ENCODE measurements at places on chromosomes 3 and 15. TPM values are rescaled to one million over a fixed set of nuclear protein-coding genes. Genes with fewer than 3 reads are reported as not detected.

Gene COL8A1
- not detected for total RNA-seq

Gene PRTG
- total RNA-seq: 9.9 TPM

Gene CA12
- total RNA-seq: 141 TPM

Gene PPP1R2
- total RNA-seq: 13.4 TPM

Gene SLC9C1
- total RNA-seq: not detected

Gene PAQR9
- total RNA-seq: 4.1 TPM

Gene ZNF860
- total RNA-seq: 0.90 TPM

Gene SPATA12
- 0.41 TPM for total RNA-seq

Gene FYCO1
- total RNA-seq: 5.6 TPM

Gene IMPG2
- 0.04 TPM for total RNA-seq

Gene UBA3
- total RNA-seq: 27.9 TPM

Gene FMN1
- 0.25 TPM for total RNA-seq

Gene EFCC1
- not detected for total RNA-seq

Gene SOX2
- total RNA-seq: 0.60 TPM

Gene CFAP20DC
- 2.5 TPM for total RNA-seq

Gene PIK3CA
- total RNA-seq: 8.4 TPM

Gene DAZL
- total RNA-seq: not detected

Gene MBD4
- 28.3 TPM for total RNA-seq

Gene FES
- 0.79 TPM for total RNA-seq

Gene ACP3
- not detected for total RNA-seq

Gene SH2D7
- total RNA-seq: not detected

Gene XIRP1
- 0.06 TPM for total RNA-seq

Gene CHRNA3
- total RNA-seq: 0.20 TPM

Gene PIGZ
- 1.2 TPM for total RNA-seq

All from A549 treated with ZK216348 at 1 μM for 4 hours (cell line).